Esophagus squamous epithelium (tissue), 5 donors: ENCODE measurements at places on chromosomes 12 and 14.

DNA sequence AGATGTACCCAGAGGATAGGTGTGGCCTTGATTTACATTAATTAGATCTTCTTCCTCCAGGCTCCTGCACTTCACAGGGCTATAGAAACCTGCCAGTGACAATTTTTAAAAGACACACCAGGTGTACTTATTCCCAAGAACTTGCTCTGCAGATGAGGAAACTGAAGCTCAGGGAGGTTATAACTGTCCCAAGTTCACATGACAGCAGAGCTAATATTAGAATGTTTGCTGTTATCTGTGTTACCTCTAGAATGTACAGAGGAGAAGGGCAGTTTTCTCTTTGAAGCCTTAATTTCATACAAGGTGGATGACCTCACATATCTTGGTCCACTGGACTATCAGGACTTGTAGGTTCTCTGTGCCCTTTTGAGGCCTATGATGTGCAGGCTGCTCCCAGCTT, 27.7 kb downstream of the RASSF8 start:
- DNase-seq: no peak

DNA sequence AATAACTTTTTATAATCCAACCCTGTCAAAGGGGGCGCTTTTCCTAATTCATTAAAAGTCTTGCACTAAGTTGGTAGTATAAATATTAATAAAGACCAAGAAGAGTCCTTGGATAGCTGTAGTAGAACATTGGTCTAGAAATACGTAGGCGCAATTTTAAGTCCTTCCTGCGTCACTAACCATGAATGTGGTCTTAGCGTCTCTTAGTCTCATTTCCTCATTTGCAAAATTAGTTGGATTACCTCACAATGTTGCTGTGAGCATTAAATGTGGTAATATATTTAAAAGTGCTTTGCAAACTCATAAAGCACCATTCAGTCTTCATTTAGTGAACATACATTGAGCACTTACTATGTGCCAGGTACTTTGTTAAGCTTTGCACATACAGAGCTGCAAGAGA, 149.7 kb downstream of the AEBP2 start:
- DNase-seq: no peak

DNA sequence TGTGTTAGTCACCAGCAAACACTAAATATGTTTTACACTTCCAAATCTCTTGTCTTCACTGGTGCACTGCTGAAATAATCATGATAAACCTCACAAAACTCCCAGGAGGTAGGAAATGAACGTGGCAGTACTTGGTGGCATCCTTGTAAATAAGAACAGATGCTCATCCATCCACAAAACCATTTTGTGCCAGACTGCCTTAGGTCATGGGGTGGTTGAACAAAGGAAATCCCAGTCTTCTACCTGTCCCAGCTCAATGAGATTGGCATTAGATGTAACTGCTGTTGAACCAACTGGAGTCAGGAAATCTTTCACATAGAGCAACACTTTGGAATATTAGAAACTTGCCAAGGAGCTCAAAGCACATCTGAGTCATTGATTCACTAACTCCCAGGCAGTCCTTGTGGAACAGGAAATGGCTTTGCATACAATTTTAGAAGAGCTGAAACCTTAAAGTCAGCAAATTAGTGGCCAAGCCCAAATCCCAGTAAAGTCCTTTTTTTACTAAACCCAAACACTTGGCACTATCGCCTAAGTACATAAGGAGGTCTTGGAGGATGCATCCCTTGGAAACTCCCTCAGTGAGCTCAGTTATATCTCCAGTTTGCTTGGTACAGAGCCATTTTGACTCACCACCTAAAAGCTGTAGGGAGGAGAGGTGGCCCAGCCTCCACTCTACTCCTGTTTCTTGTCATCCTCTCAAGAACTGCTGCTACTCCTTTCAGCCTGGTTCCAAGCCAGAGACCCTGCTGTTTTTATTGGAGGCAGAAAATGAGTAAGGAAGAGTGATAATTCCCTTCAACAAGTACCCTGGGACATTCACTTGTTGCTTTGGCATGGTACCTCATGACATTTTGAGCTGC, 208.0 kb downstream of the NOVA1 start:
- no peak for DNase-seq

DNA sequence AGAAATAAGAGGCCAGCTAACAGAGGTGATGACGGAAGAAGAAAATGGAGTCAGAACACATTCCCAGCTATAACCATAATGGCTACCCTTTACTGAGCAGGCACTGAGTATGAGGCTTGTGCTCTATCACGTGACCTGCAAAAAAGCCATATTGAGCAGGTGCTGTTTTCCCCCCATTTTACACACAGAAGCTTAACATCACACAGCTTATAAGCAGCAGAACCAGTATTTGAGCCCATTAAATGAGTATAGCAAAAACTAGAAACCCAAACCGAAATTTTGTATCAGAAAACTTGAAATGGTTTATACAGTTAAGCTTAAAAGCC, 28.4 kb downstream of the PAPLN start:
- no peak for DNase-seq

DNA sequence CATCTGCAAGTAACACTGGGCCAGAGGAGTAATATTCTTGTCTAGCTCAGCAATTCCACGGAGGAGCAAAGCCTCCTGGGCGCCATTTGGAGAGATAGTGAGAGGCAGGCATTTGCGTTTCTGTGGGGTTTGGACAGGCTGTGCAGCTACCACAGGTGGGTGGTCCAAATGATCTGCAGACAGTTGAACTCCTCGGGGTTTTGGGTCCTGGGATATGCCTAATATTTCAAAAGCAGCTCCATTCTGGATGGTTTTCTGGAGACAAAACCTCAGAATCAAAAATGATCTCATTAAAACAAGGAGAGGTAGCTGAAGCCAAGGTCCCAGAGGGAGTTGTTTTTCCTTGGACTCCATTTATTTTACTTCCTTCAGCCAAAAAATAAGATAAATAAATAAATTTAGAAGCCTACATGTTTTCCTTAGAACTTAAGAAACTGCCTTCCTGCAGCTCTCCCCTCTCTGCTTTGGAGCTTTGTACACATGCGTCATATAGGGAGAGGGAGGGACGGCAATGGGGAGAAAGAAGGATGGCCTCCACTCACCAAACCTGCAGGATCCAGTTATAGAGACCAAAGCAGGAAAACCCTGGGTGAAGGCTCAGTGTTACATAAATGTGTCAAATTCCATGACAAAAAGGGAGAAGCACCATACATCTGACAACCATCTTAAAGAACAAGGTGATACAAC, 227.3 kb upstream of the DAAM1 start:
- DNase-seq: no peak

- DNase-seq: no peak
These were observed 20.1 kb upstream of the TBK1 start for GRCh38 chr12:64431791-64432190.

DNA sequence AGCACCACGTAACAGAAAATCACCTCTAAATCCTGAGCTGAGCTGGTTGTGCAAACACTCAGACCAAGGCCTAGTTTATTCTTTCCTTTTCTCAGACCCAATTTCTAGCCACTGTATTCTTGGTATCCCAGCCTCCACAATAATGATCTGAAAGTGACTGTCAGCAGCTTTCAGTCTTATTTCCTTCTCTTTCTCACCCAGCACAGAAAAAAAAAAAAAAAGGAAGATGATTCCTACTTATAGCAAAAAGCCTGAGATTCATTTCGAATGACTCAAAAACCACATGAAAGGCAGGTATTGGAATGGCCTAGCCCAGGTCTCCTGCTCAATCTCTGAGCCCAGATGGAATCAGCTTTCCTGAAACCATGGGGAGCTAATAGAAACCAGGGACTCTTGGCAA, 298.6 kb upstream of the PPFIA2 start:
- DNase-seq: no peak

DNA sequence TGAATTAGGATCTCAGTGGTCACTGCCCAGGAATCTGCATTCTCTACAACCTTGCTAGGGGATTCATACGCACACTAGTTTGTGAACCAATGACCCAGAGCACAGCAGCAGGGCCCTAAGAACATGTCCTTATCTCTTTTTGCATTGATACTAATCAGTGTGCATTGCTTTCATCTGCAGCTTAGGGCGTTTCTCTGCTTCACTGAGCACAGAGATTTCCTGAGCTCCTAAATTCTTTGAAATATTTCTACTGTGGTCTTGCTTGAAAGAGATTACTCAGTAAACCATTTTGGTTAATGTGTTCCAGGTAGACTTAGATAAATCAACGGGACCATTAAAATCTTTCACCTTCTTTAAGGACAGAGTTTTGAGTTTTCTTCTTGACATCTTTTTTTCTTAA, 351.3 kb upstream of the KITLG start:
- no peak for DNase-seq

DNA sequence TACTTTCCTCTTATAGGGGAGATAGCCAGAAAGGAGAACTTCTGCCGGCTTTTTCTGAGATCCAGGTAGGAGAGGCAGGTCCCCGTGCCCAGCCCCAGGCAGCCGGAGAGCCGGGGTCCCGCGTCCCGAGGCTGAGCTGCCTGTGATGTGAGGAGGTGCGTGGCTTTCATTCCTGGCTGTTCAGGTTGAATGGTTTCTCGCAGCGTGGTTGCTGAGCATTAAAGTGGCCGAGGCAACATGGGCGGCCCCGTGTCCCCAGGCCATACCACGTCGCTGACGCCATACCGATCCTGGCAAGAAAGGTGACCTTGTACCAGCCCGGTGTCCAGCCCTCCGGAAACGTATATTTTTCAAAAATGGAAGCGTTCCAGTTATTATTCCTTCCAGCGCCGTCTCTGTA, 116.7 kb upstream of the MYL2 start:
- no peak for DNase-seq

- DNase-seq: no peak
These were observed 31.5 kb upstream of the BHLHE41 start for GRCh38 chr12:26156201-26156871.
